Activated CD4-positive, alpha-beta T cell treated with anti-CD3 and anti-CD28 coated beads, Interleukin-2, Interleukin-4, amounts not matched to agents 100 ng/mL and 50 ng/mL, durations not matched to agents 16 hours and 8 hours (primary cell): ENCODE measurements at places on chromosomes 5 and 9.

DNA sequence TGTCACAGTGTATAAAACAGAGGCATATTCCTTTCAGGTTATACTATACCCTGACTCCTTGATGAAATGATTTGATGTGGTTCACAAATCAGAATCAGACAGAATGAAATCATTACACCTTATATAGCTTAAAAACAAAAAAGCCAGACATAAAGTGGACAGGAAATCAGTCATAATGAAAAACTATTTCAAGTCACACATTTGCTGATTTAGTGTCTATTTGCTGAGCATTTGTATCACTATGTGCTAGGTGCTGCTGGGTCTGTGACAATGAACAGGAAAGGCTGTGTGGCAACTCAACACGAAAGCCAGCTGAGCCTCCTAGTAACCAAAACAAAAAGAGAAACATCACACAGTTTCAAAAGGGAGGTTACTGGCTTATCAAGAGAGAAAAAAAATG, 194.0 kb downstream of the EFNA5 start:
- DNase-seq: peak; percentile 83

DNA sequence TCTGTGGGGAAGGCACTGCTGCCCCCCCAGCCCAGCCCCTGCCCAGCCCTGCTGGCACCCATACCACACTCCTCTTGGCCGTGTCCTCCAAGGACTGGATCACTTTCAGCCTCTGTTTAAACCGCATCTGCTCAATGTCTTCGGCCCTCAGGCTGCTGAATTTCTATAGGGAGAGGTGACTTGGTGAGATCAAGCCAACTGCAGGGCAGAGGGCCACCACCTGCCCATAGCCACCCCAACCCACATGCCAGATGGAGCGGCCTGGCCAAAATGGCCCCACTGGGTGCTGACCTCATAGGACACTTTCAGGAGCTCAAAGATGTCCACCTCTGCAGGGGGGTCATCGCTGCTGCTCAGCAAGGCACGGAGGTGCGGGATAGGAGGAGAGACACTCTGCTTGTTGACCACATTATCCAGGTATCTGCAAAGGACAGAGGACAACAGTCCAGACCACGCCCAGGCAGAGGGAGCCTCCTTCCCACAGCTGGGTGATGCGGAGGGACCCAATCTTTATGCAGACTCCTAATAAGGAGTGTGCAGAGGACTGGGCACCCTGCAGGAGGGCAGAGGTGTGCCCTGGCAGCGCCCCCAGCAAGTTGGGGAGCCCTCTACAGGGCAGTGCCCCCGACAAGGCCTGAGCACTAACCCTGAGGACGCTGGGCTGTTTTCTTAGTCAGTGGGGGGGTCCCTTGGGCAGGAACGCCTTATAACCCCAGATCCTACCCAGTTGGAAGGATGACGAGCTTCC, 14.4 kb upstream of the MRNIP start:
- DNase-seq: no peak

- DNase-seq: no peak
Measured at GRCh38 chr9:22158271-22158670, 149.2 kb upstream of the CDKN2B start.

DNA sequence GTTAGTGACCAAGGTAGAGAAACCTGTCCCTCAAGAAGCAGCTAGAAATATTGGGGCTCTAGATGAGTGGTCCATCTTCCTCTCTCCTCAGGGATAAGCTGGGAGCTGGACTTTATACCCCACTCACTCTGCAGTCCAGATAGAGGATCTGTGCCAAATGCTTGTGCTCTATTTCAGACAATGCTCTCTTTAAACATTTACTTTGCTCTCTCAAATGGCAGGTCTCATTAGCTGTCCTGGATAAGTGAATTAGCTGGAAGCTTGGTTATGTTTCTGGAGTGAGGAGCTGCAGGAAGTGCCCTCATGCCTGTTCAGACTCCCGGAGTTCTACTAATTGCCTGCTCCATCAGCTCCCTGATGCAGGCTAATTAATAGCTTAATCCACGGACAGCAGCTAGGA, 151.1 kb upstream of the CCDC152 start:
- DNase-seq: no peak
